ENCODE measurements at places on chromosomes 3 and 15. TPM values are rescaled to one million over a fixed set of nuclear protein-coding genes. Genes with fewer than 3 reads are reported as not detected.

GRCh38 chr3:42387802-42388651 lies 22.4 kb downstream of the LYZL4 start:
- no peak overlapping the region for H3K4me3 ChIP-seq
- H3K27ac ChIP-seq = no peak overlapping the region
- no peaks in the 10 kb centered on the region for H3K36me3 ChIP-seq

DNA sequence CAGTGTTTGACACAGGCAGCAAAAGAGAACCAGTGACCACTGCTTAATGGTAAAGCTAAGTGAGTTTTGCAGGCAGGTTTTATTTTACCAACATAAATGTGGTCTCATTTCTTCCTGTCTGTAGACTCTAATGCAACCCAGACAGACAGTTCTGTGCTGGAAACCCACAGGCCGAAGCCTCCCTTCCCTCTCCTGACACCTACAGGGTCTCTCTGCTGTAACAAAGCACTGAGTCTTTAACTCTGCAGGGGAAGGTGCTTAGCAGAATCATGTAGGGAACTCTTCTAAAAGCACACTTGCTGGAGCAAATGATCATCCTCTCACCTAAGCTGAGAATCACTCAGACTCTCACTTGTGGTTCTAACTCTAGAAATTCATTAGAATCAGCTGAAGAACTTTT lies 200.3 kb downstream of the KBTBD8 start:
- no peaks in the 10 kb centered on the region for H3K27me3 ChIP-seq
- no peak overlapping the region for H3K27ac ChIP-seq
- H3K4me1 ChIP-seq = no peaks in the 10 kb centered on the region
- H3K36me3 ChIP-seq = no peaks in the 10 kb centered on the region
- no peak overlapping the region for H3K4me3 ChIP-seq
- no peak for DNase-seq

- no peak overlapping the region for H3K4me3 ChIP-seq
- H3K36me3 ChIP-seq = no peaks in the 10 kb centered on the region
- no peak overlapping the region for H3K27ac ChIP-seq
- no peak for DNase-seq
- H3K4me1 ChIP-seq = peaks cover 11% of the 10 kb centered on the region
Observed at GRCh38 chr3:131797776-131798175, 237.0 kb downstream of the CPNE4 start.

GRCh38 chr3:184377882-184378445 lies at the start of gene THPO:
Gene THPO, minus strand, starts transcription at chr3:184378207. Its CDS starts 1,948 bp downstream, at chr3:184376259.
- H3K4me3 ChIP-seq = no peak within 1 kb of the TSS
- H3K27me3 ChIP-seq = peaks cover 46% of the 10 kb centered on the region
- no peak for DNase-seq
- H3K4me1 ChIP-seq = peaks cover 33% of the 10 kb centered on the region
- no peaks in the 10 kb centered on the region for H3K36me3 ChIP-seq

DNA sequence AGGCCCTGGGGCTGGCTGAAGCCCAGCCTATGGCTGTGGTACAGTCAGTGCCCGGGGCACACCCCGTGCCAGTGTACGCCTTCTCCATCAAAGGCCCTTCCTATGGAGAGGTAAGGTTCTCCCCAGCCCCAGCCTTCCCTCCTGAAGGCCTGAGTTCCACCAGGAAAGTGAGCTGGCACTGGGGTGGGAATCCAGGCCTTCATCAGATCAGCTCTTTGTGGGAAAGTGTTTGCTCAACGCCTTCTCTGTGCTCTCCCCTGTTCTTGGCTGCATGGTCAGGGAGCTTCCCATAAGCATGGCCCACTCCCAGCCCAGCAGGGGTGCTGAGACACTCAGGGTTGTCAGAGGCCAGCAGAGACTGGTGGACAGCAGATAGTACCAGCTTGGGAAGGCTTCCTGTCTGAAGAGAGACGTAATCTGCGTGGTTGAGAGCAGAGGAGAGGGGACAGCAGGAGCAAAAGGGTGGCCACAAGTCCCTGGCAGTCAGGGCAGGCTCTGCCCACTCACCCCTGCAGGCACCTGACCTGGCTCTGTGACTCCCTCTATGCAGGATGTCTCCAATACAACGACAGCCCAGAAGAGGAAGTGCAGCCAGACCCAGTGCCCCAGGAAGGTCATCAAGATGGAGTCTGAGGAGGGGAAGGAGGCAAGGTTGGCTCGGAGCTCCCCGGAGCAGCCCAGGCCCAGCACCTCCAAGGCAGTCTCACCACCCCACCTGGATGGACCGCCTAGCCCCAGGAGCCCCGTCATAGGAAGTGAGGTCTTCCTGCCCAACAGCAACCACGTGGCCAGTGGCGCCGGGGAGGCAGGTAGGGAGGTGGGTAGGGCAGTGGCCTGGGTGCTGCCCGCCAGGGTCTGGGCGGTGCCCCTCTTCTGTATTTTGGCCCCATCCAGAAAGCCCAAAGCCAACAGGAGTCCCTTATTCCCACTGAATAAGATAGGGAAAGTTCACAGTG lies 38.4 kb downstream of the PML start:
- H3K4me1 ChIP-seq = peaks cover 6% of the 10 kb centered on the region
- no peaks in the 10 kb centered on the region for H3K36me3 ChIP-seq
- no peak overlapping the region for H3K27ac ChIP-seq
- DNase-seq = no peak
- no peaks in the 10 kb centered on the region for H3K27me3 ChIP-seq

DNA sequence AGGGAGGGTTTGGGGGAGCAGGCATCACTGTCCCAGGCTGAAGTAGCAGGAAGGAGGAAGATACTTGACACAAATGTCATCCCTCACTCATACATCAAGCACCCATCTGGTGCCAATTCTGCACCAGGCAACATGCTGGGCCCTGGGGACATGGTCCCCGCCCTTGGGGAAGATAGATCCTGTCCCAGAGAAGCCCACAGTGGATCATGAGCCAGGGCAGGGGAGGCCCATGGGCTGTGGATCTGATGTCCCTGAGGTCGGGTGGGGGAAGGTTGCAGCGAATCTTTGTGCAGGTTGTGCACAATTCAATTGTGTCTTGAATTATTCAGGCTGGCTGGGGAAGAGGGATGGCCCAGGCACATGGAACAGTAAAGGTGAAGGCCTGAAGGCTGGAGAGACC lies 6.4 kb upstream of the CCDC33 start:
- H3K4me3 ChIP-seq = no peak overlapping the region
- H3K27me3 ChIP-seq = peaks cover 49% of the 10 kb centered on the region
- H3K36me3 ChIP-seq = no peaks in the 10 kb centered on the region
- no peak overlapping the region for H3K27ac ChIP-seq

DNA sequence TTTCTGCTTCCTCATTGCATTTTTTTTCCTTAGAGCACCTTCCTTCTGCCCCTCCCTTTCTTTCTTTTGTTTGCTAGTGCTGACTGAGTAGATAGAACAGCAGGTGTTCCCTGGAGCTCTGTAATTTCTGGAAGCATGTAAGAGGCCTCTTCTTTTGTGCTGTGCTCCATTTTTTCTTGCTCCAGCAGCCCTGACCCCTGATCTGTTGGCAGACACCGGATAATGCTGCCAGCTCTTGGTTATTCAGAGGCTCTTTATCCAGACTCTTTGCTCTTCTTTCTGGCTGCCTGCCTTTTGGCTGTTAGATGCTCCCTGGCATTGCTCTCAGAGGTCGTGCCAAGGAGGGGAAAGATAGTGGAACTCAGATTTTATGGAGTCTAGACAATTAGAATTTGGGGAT lies 104.4 kb upstream of the RBMS3 start:
- no peak overlapping the region for H3K4me3 ChIP-seq
- H3K4me1 ChIP-seq = no peaks in the 10 kb centered on the region
- H3K36me3 ChIP-seq = no peaks in the 10 kb centered on the region
- H3K27ac ChIP-seq = no peak overlapping the region
- no peaks in the 10 kb centered on the region for H3K27me3 ChIP-seq

- DNase-seq = no peak
- H3K4me3 ChIP-seq = no peak overlapping the region
- H3K4me1 ChIP-seq = peaks cover 10% of the 10 kb centered on the region
- H3K27me3 ChIP-seq = no peaks in the 10 kb centered on the region
- H3K36me3 ChIP-seq = no peaks in the 10 kb centered on the region
Observed at GRCh38 chr15:60017538-60018520, 13.7 kb downstream of the FOXB1 start.

GRCh38 chr3:127448161-127448561 lies 142.4 kb downstream of the TPRA1 start:
- no peaks in the 10 kb centered on the region for H3K4me1 ChIP-seq
- no peak overlapping the region for H3K27ac ChIP-seq
- H3K27me3 ChIP-seq = no peaks in the 10 kb centered on the region

DNA sequence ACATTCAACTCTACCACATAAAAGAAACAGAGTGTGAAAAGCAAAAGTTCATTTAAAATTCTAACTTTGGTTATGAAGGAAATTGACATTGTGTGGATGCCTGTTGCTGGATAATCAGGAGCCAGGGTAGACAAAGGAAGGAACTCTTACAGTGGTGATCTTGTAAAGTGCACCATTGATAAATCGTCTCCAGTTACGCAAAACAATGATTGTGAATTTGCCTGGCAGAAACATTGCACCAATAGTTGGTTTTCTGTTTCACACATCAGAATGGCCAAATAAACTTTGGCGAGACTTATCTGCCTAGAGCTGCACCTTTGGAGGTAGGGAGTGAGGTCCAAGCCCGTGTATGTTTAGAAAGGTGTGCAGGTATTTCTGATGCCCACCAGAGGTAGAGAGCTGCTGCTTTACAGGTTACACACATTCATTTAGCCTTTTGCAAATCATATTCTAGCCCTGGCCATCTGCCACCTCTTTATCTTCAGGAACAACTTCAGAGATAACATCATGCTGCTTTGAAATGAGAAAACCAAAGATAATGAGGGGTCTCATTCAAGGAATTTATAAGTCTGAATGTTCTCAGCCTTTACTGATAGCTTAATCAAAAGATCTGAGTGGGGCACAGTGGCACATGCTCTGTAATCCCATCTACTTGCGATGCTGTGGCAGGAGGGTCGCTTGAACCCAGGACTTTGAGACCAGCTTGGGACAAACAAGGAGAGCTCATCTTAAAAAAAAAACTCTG lies 47.4 kb upstream of the P3H2 start:
- H3K4me3 ChIP-seq = no peak overlapping the region
- no peaks in the 10 kb centered on the region for H3K27me3 ChIP-seq
- H3K4me1 ChIP-seq = no peaks in the 10 kb centered on the region
- no peak overlapping the region for H3K27ac ChIP-seq

- H3K36me3 ChIP-seq = no peaks in the 10 kb centered on the region
- H3K27me3 ChIP-seq = no peaks in the 10 kb centered on the region
- no peak for DNase-seq
- H3K4me1 ChIP-seq = no peaks in the 10 kb centered on the region
- no peak overlapping the region for H3K27ac ChIP-seq
Observed at GRCh38 chr15:74868059-74868458, 5.1 kb downstream of the SCAMP2 start.

DNA sequence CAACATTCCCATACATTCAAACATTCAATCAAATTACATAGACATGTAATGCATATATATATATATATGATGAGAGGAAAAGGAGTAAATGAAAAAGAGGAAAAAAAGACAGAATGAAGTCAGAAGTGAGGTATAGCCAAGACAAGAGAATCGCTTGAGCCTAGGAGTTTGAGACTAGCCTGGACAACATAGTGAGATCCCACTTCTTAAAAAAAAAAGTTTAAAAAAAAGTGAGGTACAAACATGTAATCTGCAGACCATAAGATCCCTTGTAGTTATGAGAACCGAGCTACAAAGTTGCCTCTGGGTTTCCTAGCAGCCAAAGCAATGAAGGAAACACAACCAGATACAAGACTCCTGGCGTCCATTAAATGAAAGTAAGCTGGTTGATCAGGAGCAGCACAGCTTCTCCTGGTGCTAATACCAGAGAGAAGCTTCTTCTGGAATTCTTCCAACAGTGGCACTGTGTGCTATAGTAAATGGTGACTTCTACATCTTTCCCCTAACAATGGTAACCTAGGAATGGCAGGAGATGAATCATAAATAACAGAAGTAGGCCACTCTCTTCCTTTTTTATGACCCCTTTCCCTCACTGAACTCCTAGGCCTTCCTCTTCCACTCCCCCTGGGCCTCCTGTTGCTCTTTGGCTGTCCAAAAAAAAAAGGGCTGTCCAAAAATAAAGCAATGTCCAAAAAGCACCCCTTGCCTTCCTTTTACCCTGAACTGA lies 3.5 kb downstream of the KCNMB3 start:
- no peaks in the 10 kb centered on the region for H3K27me3 ChIP-seq
- H3K36me3 ChIP-seq = peaks cover 3% of the 10 kb centered on the region
- DNase-seq = no peak

DNA sequence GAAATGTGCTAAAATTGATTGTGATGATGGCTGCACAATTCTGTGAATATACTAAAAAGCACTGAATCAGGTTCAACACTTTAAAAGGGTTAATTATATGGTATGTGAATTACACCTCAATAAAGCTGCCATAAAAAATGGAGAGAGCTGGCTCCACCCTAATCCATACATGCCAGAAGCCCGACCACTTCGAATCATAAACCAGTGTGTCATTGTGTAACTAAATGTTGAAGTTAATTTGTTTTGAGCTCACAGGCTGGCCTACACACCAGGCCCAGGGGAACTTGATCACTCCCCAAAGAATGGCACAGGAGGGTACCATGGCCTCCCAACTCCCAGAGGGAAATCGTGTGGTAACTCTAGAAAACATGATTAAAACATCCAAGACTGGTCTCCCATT lies 14.0 kb downstream of the PLCD1 start:
- H3K36me3 ChIP-seq = peaks cover 7% of the 10 kb centered on the region
- H3K27me3 ChIP-seq = no peaks in the 10 kb centered on the region
- no peaks in the 10 kb centered on the region for H3K4me1 ChIP-seq
- DNase-seq = no peak
- H3K4me3 ChIP-seq = no peak overlapping the region

DNA sequence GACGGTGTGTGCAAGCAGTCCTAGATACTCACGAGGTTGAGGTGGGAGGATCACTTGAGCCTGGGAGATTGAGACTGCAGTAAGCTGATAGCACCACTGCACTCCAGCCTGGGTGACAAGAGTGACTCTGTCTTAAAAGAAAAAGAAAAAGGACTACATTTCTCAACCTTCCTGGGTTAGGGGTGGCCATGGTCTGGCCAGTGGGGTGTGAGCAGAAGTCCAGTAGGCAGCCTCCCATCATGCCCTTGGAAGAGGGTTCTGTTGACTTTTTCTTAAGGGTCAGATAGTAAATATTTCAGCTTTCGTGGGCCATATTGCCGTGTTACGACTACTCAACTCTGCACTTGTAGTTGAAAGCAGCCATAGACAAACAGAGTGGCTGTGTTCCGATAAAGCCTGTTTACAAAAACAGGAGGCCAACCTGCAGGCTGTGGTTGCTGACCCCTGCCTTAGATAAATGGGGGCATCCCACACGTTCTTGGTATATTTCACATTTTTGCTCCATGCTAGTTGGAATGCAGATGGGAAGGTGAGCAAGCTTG lies 31.0 kb upstream of the PDE8A start:
- H3K4me3 ChIP-seq = no peak overlapping the region
- no peaks in the 10 kb centered on the region for H3K4me1 ChIP-seq
- no peaks in the 10 kb centered on the region for H3K27me3 ChIP-seq
- DNase-seq = no peak

GRCh38 chr15:40066589-40066988 lies 27.6 kb upstream of the SRP14 start:
- no peaks in the 10 kb centered on the region for H3K36me3 ChIP-seq
- DNase-seq = no peak
- no peak overlapping the region for H3K4me3 ChIP-seq
- no peak overlapping the region for H3K27ac ChIP-seq
- peaks cover 9% of the 10 kb centered on the region for H3K4me1 ChIP-seq
- H3K27me3 ChIP-seq = no peaks in the 10 kb centered on the region

- no peaks in the 10 kb centered on the region for H3K36me3 ChIP-seq
- DNase-seq = no peak
- no peak overlapping the region for H3K27ac ChIP-seq
- no peak overlapping the region for H3K4me3 ChIP-seq
- H3K4me1 ChIP-seq = no peaks in the 10 kb centered on the region
- no peaks in the 10 kb centered on the region for H3K27me3 ChIP-seq
Observed at GRCh38 chr15:94279736-94280135, 48.4 kb downstream of the MCTP2 start.

TTC21A gene
- 2.8 TPM for total RNA-seq

RASL12 gene
- total RNA-seq = 10.3 TPM

MYZAP gene
- 0.94 TPM for total RNA-seq

LEKR1 gene
- not detected for total RNA-seq

JMJD7 gene
- 15.0 TPM for total RNA-seq

GOLGA8N gene
- total RNA-seq = 0.63 TPM

LRRC2 gene
- total RNA-seq = 6.4 TPM

Measured in H1 (cell line).